Coronary artery (tissue), 2 donors: ENCODE measurements at places on chromosomes 6 and 20.

GRCh38 chr6:7805850-7806214 lies 79.9 kb downstream of the BMP6 start:
- DNase-seq = no peak

GRCh38 chr6:6875818-6876470 lies 231.8 kb upstream of the RREB1 start:
- DNase-seq = no peak

GRCh38 chr20:31818376-31818908 lies 714 bp upstream of the MYLK2 start:
- DNase-seq = peak; percentile 66

GRCh38 chr20:16926626-16927430 lies 178.7 kb downstream of the OTOR start:
- no peak for DNase-seq

DNA sequence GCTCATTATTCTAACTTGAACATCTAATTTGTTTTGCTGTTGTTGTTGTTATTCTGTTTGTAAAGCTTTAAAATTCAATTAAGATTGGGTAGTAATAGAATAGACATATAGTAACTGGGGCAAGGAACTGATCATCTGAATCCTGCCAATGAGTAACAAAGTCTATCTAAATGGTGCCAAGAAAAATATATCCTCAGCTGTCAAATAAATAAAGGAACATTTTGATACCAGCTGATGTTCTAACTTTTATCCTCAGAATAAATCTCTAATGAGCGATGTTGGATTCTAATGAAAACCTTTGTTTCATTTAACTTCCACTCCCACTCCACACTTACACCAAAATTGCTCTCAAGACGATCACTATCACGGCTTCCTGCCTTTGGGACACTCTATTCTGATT lies 210.9 kb downstream of the TINAG start:
- DNase-seq = no peak

GRCh38 chr6:151680846-151681432 lies 126.5 kb upstream of the ESR1 start:
- no peak for DNase-seq

GRCh38 chr6:39051399-39052122 lies 3.0 kb downstream of the GLP1R start:
- no peak for DNase-seq

GRCh38 chr6:73309535-73309784 lies 44.6 kb downstream of the DPPA5 start:
- no peak for DNase-seq

- DNase-seq = no peak
Measured at GRCh38 chr6:28653876-28654275, 128.2 kb downstream of the GPX5 start.

GRCh38 chr6:33207552-33208090 lies 679 bp upstream of the RING1 start:
- DNase-seq = no peak

- no peak for DNase-seq
Measured at GRCh38 chr20:6341491-6341890, 218.7 kb upstream of the FERMT1 start.

GRCh38 chr20:19768325-19768842 lies 10.3 kb downstream of the RIN2 start:
- no peak for DNase-seq

DNA sequence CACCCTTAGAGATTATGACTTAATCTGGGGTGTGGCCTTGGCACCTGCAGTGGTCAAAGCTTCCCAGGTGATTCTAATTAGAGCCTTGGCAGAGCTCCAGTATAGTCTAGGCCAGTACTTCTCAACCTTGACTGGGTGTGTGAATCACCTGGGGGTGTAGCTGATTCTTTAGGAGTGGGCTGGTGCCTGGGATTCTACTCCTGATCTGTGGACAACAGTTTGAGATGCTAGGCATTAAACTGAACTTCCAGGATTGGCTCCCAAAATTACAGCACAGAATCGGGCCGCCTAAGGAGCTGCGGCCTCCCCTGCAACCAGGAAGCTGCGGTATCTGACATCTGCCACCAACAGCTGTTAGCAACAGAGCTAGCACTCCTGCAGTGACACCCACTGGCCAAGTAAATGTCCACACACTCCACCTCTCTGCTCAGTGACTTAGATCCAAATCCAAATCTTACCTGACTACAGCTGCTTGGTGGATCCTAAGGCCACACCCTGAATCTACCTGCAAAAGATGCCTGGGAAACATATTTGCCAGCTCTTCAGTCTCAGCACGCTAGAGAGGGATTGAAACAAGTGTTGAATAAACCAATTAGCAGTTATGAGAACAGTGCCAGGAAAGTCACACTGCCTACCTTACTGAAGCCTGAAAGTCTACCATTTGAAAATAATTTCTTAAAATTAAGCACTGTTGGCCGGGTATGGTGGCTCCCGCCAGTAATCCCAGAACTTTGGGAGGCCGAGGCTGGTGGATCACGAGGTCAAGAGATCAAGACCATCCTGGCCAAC lies 126.7 kb downstream of the UNC5CL start:
- DNase-seq = no peak

DNA sequence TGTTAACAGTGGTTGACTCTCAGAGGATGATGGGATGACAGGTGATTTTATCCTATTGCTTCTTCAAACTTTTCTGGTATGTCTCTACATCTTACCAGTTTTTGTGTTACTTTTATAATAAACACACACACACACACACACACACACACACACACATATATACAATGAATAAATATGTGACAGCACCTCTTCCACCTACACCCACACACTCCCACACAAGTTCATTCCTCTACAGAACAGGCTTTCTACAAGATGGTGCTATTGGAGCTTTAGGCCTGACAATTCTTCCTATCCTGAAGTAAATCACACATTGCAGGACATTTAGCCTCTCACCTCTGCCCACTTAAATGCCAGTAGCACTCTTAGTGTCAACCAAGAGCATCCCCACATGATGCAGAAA lies 46.7 kb upstream of the STK35 start:
- no peak for DNase-seq

DNA sequence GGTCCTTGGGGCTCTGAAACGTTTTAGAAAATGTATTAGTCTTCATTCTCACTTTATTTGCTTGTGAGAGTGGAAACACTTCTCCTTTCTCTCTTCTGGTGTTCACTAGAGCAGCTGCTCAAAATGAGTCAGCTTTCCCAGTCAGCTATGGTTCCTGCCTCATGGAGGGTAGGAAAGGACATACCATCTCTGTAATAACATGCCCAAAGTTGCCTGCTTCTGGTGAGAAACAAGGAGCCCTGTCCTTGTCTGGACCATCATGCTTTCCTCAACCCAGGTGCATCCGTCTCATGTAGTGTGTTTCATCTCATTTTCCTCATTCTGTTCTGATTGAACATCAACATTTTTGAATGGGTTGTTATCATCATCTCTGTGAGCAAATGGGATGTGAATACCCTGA lies 17.1 kb upstream of the TINAG start:
- DNase-seq = no peak

- no peak for DNase-seq
Measured at GRCh38 chr6:98836962-98837944, 2.9 kb downstream of the POU3F2 start.

GRCh38 chr20:1292620-1293019 lies 26.5 kb downstream of the SNPH start:
- DNase-seq = no peak

- DNase-seq = no peak
Measured at GRCh38 chr20:22652681-22653588, 68.6 kb upstream of the FOXA2 start.

DNA sequence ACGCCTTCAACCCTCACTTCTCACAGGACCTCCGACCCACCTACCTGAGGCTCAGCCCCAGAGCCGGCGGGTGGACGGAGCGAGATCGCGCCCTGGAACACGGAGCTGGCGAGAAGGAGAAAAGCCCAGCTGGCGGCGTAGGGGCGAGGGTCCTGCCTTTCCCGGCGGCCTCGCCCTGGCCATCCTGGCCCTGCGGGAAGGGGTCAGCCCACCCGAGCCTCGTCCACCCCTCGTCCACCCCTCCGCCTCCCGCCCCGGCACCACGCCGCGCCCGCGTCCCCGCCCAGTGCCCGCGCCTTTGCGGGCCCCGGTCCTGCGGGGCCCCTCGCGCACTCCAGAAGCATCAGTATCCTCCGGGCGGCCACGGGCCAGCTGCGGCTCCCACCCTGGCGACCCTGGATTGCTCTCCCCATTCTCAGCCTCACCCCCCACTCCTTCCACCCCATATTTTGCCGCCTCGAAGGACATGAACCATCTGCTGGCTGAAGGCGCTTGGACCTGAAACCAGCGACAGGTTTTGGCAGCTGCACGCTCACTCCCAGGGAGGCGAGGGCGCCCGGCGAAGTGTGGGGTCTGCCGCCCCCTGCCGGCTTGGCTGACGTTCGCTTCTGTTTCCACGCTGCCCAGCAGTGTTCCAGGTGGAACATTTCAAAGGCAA lies 65.1 kb downstream of the PLG start:
- peak; percentile 76 for DNase-seq

DNA sequence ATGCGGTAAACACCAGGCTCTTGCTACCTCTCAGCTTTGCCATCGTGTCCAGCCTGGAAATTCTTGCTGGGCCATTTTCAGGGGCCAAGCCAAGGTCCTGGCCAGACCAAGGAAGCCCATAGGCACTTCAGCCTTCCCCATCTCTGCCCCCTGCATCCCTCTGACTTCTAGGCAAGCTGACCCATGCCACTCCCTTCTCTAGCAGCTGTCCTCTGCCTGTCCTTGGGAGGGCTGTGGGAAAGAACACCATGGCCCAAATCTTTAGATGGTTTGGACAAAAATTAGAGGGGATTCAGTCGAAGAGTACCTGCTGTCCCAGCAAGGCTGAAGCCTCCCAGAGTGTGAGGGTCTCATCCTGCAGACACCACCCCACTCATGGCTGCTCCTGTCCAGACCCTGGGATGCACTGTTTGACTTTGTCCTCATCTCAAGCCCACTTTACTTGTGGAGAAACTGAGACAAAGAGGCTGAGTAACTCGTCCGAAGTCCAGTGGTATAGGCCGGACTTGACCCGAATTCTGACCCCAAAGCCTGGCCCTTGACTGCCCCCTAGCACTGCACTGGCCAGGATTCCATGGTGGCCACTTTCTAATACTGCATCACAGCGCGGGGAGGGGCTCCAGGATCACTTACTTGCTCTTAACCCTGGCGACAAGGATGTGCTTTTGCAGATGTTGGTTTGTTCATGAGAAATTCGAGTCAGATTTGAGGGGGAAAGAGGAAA lies 22.4 kb upstream of the STX16 start:
- DNase-seq = no peak
